ENCODE measurements at places on chromosomes 4 and X. TPM values are rescaled to one million over a fixed set of nuclear protein-coding genes. Genes with fewer than 3 reads are reported as not detected.

Gene F9
- total RNA-seq: not detected

Gene BMP3
- total RNA-seq: 55.0 TPM

DNA sequence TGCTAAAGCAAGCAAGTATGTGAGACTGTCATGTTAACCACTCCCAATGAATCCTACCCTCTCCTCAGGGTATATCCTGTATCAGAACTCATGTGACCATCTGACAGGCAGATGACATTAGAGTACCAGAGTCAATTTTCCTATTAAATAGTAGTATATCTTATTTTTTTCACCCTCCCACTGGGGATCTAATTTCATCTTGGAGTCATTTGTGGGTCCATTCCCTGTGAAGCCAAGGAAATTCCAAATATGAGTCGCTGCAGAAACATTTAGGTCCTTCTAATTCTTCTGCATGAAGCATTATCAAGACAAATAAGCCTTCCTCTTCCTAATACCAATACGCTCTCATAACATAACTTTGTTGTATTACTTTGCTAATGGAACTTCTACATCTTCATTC lies 52.2 kb upstream of the BLTP1 start:
- DNase-seq: no peak

DNA sequence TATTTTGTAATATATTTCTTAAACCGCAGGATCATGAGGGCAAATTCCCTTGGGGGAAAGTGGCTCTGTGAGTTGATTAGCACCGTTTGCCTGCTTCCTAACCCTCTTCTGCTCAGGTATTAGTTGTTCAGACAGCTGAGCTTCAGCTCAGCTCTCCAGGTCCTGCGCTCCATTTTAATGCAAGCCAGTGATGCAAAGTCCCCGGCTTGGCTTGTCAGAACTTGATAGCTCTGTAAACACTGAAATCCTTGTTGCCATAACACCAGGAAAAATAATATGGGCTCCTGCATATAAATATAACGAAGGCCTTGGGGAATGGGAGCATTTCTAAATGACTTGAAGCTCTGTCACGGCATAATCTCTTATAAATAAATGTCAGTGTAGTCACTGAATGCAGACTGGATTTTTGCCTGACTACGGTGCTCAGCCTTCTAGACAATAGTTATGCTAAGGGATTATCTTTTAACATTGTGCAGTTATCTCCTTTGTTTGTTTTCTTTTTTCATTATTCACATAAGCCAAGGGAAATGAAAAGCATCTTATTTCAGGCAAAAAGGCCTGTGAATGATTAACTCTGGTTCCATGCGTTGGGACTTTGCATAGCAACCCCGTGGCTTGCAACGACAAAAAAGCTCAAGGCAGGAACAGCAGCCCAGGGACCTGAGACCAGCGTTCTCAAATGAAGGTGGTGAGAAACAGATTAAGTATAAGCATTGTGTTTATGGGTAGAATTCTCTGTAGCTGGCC lies 253.2 kb downstream of the SPRY1 start:
- no peak for DNase-seq

Measured in OCI-LY7 (cell line).